CD4-positive, alpha-beta T cell treated with Interleukin-6 at 100 ng/mL for 8 hours (primary cell): ENCODE measurements at places on chromosomes 2 and 18.

- DNase-seq: no peak
Measured at GRCh38 chr18:63002305-63002704, 287.0 kb downstream of the PHLPP1 start.

DNA sequence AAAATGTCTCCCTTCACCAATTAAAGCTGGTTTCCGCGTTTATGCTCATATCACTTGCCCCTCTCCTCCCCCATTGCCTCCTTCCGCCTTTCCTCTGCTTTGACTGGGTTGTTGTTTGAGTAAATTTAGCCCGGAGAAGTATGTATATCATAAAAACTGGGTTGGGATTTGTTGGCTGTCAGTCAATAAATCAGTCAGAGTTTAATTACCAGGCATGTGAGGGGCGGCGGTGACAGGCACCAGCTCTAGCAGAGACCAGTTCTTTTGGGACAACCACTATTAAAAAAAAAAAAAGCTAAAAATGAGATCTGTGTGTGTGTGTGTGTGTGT lies 382.4 kb upstream of the SMIM21 start:
- no peak for DNase-seq

GRCh38 chr18:75752740-75753263 lies 325.3 kb upstream of the SMIM21 start:
- DNase-seq: no peak

- DNase-seq: no peak
Measured at GRCh38 chr2:6992794-6993228, 75.6 kb downstream of the RNF144A start.

- no peak for DNase-seq
Measured at GRCh38 chr2:38127277-38127676, 51.3 kb upstream of the CYP1B1 start.

DNA sequence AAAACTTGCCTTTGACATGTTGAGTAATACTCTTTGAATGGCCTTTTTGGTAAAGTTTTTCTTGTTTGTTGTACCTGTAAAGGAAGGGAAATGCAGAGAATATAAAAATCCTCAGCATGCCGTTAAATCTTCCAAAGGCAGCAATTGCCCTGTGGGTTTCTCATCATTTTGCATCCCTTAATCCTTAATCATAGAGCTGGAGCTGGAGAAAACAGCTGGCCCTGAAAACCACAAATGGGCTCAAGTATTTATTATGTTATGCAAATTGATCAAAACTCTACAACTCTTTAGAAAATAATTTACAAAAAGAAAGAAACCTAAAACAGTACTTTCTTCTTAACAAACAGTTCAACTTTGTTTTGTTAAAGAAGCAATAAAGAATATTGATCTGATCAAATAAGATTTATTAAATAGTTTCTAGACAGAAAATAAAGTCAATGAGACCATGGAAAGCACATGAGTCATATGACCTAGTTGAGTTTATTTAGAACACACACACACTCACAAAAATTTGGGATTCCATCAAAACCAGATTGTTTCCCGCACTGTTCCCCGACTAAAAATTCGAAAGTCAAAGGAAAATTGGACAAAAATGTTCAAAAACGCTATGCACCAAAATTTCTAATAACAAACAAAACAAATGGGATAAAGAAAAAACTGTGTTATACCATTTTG lies 309.0 kb downstream of the GULP1 start:
- DNase-seq: no peak

DNA sequence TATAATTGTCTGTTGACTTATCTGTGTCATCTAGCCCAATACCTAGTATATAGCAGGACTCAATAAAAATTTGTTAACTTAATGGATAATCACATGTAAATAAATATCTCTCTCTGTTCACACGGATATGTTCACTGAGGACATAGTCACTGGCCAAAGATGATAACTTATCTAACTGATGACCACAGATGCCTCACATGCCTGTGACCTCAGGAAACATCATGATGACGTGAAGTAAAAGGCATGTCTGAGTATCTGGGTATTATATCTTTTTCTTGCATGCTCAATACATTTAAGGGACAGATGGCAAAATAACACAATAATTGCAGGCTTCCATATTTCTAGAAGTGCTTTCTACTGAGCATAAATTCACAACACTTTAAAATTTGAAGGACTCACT lies 41.4 kb upstream of the PARD3B start:
- no peak for DNase-seq

DNA sequence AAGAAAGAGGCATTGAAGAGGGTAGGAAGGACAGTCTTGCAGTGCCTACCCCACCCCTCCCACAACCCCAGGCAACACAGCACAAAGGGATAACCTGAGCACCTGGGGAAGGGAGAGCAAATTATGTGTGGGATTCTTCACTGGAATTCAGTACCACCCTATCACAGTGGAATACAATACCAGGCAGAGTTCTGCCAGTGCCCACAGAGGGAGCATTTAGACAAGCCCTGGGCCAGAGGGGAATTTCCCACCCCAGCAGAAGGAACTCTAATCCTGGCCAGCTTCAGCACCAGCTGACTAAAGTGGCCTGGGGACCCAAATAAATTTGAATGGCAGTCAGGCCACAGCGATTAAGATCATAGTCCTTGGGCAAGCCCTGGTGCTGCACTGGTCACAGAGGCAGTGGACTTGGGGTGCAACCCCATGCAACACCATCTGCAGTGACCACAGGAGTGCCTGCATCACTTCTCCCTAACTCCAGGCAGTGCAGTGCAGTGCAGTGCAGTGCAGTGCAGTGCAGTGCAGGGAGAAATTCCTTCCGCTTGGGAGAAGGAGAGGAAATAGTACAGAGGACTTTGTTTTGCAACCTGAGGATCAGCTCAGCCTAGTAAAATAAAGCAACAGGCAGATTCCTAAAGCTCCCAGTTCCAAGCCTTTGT lies 147.8 kb upstream of the SRD5A2 start:
- no peak for DNase-seq

GRCh38 chr18:39840406-39840805 lies 2114.6 kb upstream of the PIK3C3 start:
- no peak for DNase-seq

GRCh38 chr2:1784986-1785617 lies 40.8 kb upstream of the PXDN start:
- DNase-seq: no peak

- no peak for DNase-seq
Measured at GRCh38 chr2:214294426-214294825, 116.4 kb upstream of the VWC2L start.

DNA sequence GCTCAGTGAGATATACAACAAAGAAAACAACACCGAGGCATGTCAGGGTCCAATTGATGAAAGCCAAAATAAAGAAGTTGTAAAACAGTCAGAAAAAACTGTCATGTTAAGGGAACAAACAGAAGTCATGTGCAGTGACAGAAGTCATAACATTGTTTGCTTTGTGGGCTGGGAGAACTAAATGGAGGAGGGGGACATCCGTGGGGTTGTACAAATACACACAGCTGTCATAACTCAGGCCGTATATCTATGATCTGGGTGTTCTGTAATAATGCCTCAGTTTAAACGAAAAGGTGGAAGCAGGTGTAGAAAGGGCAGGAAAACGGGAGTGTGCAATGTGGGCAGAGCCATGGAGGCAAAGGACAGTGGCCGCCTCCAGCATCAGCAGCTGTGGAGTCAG lies 27.3 kb downstream of the TIMM21 start:
- no peak for DNase-seq

DNA sequence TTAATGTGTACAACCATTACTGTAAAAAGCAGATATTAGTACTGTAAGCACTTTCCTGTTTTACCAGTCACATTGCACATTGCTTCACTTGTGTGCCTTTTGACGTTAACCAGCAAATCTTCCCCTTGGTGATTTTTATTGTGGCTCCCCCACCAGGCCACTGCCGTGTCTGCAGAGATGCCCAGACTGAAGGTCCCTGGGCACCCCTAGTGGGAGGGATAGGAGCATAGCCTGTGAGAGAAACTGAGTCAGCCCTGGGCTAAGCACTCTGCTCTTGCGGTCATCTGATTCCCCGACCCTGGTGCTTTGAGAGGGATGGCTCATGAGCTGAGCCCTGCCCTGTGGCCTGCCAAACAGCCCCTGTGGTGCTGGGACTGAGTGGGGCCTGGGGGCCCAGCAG lies 73.4 kb downstream of the INPP4A start:
- DNase-seq: peak; percentile 61

DNA sequence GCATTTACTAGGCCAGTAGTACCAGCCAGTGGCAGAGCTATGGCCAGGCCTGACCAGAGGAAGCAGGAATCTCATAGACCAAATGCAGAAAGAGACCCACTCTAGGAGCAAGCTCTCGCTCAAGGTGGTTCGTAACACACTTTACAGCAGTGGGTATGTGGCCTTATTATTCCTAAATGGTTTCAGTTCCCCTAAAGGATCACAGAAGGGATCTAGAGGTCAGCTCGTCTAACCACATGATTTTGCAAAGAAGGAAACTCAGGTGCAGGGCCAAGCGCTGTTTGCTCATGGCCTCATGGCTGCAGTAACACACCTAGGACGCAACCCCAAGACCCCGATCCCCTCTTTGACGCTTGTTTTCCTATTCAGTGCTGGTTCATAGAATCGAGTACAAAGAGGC lies 65.5 kb upstream of the ATG16L1 start:
- no peak for DNase-seq

GRCh38 chr2:8626572-8626971 lies 55.3 kb upstream of the ID2 start:
- no peak for DNase-seq

DNA sequence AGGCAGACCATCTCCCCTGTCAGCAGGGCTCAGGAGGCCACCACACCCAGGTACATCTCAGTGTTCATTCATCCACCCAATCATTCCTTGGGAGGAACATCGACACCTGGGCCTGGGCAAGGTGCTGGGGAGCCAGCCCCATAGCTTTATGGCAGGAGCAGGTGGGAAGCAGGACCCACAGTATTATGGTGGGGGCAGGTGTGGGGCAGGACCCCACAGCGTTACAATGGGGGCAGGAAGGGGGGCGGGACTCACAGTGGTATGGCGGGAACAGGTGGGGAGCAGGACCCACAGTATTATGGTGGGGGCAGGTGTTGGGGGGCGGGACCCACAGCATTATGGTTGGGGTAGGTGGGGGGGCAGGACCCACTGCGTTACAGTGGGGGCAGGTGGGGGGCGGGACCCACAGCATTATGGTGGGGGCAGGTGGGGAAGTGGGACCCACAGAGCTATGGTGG lies 128.9 kb upstream of the HS6ST1 start:
- no peak for DNase-seq

- DNase-seq: no peak
Measured at GRCh38 chr2:216287251-216287650, 85.0 kb downstream of the MARCHF4 start.

- no peak for DNase-seq
Measured at GRCh38 chr2:85185431-85185940, 52.3 kb downstream of the TCF7L1 start.

DNA sequence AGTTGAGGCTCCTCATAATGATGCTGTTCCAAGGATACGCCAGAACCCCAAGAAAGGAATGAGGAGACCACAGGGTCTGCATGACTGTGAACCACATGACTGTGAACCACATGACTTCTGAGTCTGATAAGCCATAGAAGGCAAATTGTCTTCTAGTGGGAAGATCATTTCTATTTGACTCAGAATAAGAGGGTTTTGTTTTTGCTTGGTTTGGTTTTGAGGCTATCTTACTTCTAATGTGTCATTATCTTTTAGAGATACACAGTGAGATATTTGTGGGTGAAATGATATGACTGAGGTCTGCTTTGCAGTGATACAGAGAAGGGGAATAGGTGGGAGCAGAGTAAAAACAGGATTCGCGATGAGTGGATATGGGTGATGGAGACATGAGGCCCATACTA lies 28.9 kb upstream of the BCL2L11 start:
- no peak for DNase-seq
